ENCODE measurements at places on chromosomes 11 and 22.

DNA sequence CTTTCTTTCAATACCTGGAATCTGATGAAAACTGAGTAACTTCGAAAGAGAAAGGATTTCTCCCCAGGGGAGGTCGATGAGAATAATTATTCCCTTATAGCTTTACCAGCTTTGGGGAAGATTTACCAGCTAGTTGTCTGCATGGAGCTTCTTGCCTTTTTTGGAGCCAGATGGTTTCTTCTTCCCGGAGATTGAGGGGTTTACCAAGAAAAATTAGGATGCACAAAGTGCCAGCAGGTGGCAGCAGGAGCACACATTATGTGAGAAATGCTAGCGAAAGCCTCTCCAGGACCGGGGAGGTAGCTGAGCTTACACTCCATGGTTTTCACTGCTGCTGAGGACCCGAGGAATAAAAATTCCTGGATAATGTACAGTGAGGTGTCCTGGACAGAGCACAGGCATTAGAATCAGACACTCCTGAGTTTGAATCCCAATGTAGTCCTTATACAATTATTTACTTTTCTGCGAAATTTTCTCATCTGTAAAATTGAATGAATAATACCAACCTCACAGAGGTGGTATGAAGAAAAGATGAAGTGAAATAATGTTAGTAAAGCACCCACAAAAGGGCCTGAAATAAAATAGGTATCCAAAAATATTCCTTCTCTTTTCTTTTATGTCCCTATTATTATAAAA lies 46.0 kb upstream of the PARVA start:
- peaks cover 3% of the 10 kb centered on the region for H3K4me1 ChIP-seq
- peaks cover 11% of the 10 kb centered on the region for H3K36me3 ChIP-seq
- no peak overlapping the region for H3K27ac ChIP-seq
- H3K4me3 ChIP-seq: no peak overlapping the region
- DNase-seq: no peak

GRCh38 chr22:25327018-25327755 lies 107.7 kb downstream of the CRYBB2 start:
- H3K27me3 ChIP-seq: no peaks in the 10 kb centered on the region
- DNase-seq: no peak
- no peaks in the 10 kb centered on the region for H3K4me1 ChIP-seq
- H3K4me3 ChIP-seq: no peak overlapping the region
- H3K27ac ChIP-seq: no peak overlapping the region
- H3K36me3 ChIP-seq: no peaks in the 10 kb centered on the region

- no peaks in the 10 kb centered on the region for H3K27me3 ChIP-seq
- H3K36me3 ChIP-seq: no peaks in the 10 kb centered on the region
- DNase-seq: no peak
Measured at GRCh38 chr11:69443968-69444364, 37.5 kb upstream of the LINC01488 start.

GRCh38 chr11:5317292-5317691 lies 6.8 kb downstream of the OR51B2 start:
- H3K4me1 ChIP-seq: no peaks in the 10 kb centered on the region
- no peaks in the 10 kb centered on the region for H3K36me3 ChIP-seq
- H3K27me3 ChIP-seq: no peaks in the 10 kb centered on the region
- DNase-seq: no peak
- no peak overlapping the region for H3K4me3 ChIP-seq
- H3K27ac ChIP-seq: no peak overlapping the region

GRCh38 chr11:11988099-11988651 lies 20.3 kb downstream of the DKK3 start:
- H3K4me1 ChIP-seq: peaks cover 21% of the 10 kb centered on the region
- no peaks in the 10 kb centered on the region for H3K36me3 ChIP-seq
- peak; percentile 60 for DNase-seq
- no peak overlapping the region for H3K4me3 ChIP-seq
- H3K27me3 ChIP-seq: no peaks in the 10 kb centered on the region

GRCh38 chr11:3903207-3903896 lies 47.9 kb downstream of the STIM1 start:
- no peak for DNase-seq
- no peaks in the 10 kb centered on the region for H3K36me3 ChIP-seq
- no peaks in the 10 kb centered on the region for H3K27me3 ChIP-seq
- peaks cover 20% of the 10 kb centered on the region for H3K4me1 ChIP-seq
- H3K27ac ChIP-seq: no peak overlapping the region

DNA sequence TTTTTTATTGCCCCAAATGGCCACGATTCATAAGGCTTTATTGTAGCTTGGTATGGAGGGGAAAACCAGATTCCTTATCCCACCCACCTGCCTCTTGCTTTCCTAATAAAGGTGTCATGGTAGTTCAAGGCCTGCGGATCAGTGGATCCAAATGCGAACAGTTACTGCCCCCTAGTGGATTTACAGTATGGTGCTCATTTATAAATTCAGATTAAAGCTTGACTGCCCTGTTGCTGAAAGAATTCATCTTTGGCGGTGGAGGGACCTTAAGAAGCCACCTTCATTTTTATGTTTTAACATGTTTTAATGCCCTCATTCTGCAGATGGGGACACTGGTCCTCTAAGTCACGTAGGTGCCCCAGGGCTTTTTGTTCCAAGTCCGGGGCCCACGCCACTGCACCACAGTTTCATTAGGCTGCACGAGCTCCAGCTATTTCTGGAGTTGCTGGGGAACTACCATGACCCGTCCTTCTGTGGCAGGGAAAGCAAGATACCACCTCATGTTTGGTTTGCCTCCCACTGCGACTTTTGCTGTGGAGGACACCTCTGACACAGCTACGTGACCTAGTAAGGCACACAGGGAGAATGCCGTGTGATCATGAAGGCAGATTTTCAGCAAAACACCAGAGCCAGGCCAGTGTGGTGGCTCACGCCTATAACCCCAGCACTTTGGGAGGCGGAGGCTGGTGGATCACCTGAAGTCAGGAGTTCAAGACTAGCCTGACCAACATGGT lies 15.6 kb upstream of the INCENP start:
- H3K4me3 ChIP-seq: no peak overlapping the region
- no peaks in the 10 kb centered on the region for H3K36me3 ChIP-seq
- no peaks in the 10 kb centered on the region for H3K27me3 ChIP-seq
- no peak for DNase-seq

DNA sequence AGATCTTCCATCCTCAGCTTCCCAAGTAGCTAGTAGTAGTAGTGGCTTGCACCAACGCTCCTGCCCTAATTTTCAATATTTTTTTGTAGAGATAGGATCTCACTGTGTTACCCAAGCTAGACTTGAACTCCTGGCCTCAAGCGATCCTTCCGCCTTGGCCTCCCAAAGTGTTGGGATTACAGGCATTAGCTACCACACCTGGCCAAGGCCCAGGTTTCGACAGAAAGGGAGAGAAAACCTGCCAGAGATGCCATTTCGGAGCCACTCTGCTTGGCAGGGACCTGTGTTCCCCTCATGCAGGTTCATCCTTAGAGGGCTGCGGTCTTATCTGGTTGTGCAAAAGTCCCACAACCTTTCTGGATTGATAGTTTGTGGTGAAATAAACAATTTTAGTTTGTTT lies 41.4 kb downstream of the FAM83F start:
- H3K36me3 ChIP-seq: no peaks in the 10 kb centered on the region
- no peak for DNase-seq
- H3K4me3 ChIP-seq: no peak overlapping the region
- no peak overlapping the region for H3K27ac ChIP-seq
- H3K27me3 ChIP-seq: no peaks in the 10 kb centered on the region

DNA sequence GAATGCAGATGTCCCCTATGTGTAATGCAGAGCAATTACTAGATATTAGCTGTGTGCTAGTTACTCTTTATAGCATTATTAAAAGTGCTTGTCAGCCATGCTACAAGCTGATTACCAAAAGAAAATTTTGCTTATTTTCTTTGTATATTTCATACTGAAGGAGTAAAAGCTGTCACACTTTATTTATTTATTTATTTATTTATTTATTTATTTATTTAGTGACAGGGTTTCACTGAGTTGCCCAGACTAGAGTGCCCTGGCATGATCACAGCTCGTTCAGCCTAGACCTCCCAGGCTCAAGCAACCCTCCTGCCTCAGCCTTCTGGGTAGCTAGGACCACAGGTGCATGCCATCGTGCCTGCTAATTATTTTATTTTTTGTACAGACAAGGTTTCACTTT lies 4.3 kb upstream of the MTNR1B start:
- no peaks in the 10 kb centered on the region for H3K27me3 ChIP-seq
- no peak overlapping the region for H3K4me3 ChIP-seq
- no peaks in the 10 kb centered on the region for H3K4me1 ChIP-seq
- no peak for DNase-seq
- no peaks in the 10 kb centered on the region for H3K36me3 ChIP-seq

DNA sequence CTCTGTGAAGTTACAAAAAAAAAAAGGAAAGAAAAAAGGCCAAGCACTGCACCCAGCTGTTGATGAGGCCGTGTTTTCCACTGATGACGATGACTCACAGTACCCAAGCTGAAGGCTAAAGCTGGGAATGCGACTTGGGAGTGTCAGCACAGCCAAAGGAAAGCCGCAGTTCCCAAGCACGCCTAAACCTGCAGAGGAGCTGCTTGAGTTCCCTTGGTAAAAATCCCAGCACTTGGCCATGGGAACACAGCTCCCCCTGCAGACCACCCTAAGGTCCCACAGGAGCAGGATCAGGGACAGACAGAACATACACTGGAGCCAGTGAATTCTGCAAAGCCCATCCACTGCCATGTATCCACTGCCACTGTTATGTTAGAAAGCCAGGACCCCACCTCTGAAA lies 39.9 kb downstream of the SERGEF start:
- H3K36me3 ChIP-seq: peaks cover 15% of the 10 kb centered on the region
- no peaks in the 10 kb centered on the region for H3K27me3 ChIP-seq
- peaks cover 4% of the 10 kb centered on the region for H3K4me1 ChIP-seq
- DNase-seq: peak; percentile 72

- H3K27ac ChIP-seq: no peak overlapping the region
- no peak for DNase-seq
- H3K4me3 ChIP-seq: no peak overlapping the region
- H3K27me3 ChIP-seq: no peaks in the 10 kb centered on the region
- peaks cover 63% of the 10 kb centered on the region for H3K36me3 ChIP-seq
- no peaks in the 10 kb centered on the region for H3K4me1 ChIP-seq
Measured at GRCh38 chr22:50440544-50441249, 34.1 kb downstream of the SBF1 start.

DNA sequence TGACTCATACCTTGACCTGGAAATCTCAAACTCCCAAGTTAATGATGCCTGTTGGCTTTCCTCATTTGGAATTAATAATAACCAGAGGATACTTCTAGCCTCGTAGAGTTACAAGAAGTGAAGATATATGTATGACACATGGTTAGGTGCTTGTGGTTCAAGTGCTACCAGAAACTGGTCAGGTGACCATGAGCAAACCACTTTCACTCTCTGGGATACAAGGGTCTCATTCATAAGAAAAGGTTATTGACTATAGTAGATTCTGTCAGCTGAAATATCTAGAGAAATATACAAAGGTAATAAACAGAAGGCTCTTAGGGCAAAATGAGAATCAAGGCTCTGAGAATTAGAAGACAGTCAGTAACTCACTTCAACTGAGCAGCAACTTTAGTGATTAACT lies 233.3 kb downstream of the KCNA4 start:
- no peaks in the 10 kb centered on the region for H3K27me3 ChIP-seq
- no peaks in the 10 kb centered on the region for H3K4me1 ChIP-seq
- no peaks in the 10 kb centered on the region for H3K36me3 ChIP-seq
- no peak overlapping the region for H3K4me3 ChIP-seq
- H3K27ac ChIP-seq: no peak overlapping the region

- no peaks in the 10 kb centered on the region for H3K4me1 ChIP-seq
- H3K27me3 ChIP-seq: no peaks in the 10 kb centered on the region
- no peak overlapping the region for H3K4me3 ChIP-seq
- H3K27ac ChIP-seq: no peak overlapping the region
- no peaks in the 10 kb centered on the region for H3K36me3 ChIP-seq
- DNase-seq: no peak
Measured at GRCh38 chr11:120612513-120613263, 101.1 kb downstream of the GRIK4 start.

- peaks cover 13% of the 10 kb centered on the region for H3K36me3 ChIP-seq
- peak; percentile 77 for DNase-seq
- H3K4me1 ChIP-seq: peaks cover 34% of the 10 kb centered on the region
Measured at GRCh38 chr11:1748636-1749394, 1.6 kb downstream of the IFITM10 start.

GRCh38 chr11:17343907-17344306 lies 7.7 kb upstream of the NCR3LG1 start:
- H3K27me3 ChIP-seq: no peaks in the 10 kb centered on the region
- H3K4me1 ChIP-seq: no peaks in the 10 kb centered on the region
- H3K36me3 ChIP-seq: no peaks in the 10 kb centered on the region
- no peak for DNase-seq
- H3K4me3 ChIP-seq: no peak overlapping the region
- H3K27ac ChIP-seq: no peak overlapping the region
